ENCODE measurements at places on chromosomes 3 and 15. TPM values are rescaled to one million over a fixed set of nuclear protein-coding genes. Genes with fewer than 3 reads are reported as not detected.

ZNF35 gene
- 11.5 TPM for total RNA-seq

SLC51A gene
- not detected for total RNA-seq

CCR8 gene
- not detected for total RNA-seq

VIPR1 gene
- 3.2 TPM for total RNA-seq

SNTN gene
- not detected for total RNA-seq

CD86 gene
- 0.49 TPM for total RNA-seq

GABRR3 gene
- not detected for total RNA-seq

HAPLN3 gene
- 5.4 TPM for total RNA-seq

PRKCI gene
- total RNA-seq: 52.4 TPM

DLL4 gene
- total RNA-seq: not detected

ACVR2B gene
- 2.5 TPM for total RNA-seq

DUOXA2 gene
- total RNA-seq: not detected

FAM219B gene
- 43.3 TPM for total RNA-seq

CACNA1D gene
- 0.14 TPM for total RNA-seq

GOLGA8M gene
- not detected for total RNA-seq

GXYLT2 gene
- 1.8 TPM for total RNA-seq

ACKR2 gene
- total RNA-seq: 0.20 TPM

FOXB1 gene
- total RNA-seq: not detected

MON1A gene
- total RNA-seq: 24.2 TPM

ST8SIA2 gene
- total RNA-seq: 1.5 TPM

IDH2 gene
- total RNA-seq: 60.1 TPM

GHRL gene
- total RNA-seq: not detected

Data from foreskin keratinocyte (primary cell).